ENCODE measurements at places on chromosomes 7 and 10.

DNA sequence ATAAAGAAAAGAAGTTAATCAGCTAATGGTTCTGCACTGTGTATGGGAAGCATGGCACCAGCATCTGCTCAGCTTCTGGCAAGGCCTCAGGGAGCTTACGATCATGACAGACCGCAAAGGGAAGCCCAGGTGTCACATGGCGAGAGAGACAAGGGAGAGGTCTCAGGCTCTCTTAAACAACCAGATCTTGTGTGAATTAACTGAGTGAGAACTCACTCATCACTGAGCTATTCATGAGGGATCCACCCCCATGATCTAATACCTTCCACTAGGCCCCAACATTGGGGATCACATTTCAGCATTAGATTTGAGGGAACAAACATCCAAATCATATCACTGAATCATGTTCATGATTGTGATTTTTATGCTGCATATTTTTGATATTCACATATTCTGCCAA, 5.8 kb downstream of the USP54 start:
- DNase-seq = no peak

DNA sequence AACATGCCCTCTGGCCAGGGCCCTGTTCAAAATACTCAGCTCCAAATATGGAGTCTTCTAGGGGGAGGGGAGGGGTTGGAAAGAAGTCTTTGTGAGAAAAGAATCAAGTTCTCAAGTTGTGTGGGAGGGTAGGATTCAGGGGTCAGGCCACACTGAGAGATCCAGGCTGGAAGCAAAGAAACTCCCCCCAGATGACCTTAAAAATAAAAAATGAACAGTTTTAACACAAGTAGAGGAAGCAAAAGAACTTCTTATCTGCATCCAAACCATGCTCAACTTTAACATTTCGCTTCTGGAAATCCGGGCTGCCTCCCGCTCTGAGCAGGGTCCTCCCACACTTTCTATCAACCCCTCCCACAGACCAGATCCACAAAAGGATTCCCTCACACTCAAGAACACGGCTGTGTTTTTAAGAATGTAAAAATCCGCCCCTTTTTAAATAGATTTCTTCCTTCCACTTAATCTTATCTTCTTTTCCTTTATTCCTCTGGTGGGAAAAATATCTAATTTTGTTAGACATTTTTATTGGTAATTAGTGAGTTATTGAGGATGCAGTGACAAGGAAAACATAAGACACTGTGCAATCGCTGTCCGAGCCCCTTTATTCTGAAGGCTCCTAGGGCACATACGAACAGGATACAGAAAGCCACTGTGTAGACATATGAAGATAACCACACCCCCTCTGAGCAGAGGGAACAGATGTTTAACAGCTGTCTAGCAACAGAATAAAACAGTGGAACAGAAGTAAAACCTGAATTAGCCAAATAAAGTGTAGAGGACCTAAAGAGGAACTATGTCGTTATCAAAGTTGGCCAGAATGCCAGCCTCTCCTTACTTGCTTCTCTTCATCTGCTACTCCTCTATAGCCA, 43.8 kb downstream of the CYTH3 start:
- DNase-seq = no peak

DNA sequence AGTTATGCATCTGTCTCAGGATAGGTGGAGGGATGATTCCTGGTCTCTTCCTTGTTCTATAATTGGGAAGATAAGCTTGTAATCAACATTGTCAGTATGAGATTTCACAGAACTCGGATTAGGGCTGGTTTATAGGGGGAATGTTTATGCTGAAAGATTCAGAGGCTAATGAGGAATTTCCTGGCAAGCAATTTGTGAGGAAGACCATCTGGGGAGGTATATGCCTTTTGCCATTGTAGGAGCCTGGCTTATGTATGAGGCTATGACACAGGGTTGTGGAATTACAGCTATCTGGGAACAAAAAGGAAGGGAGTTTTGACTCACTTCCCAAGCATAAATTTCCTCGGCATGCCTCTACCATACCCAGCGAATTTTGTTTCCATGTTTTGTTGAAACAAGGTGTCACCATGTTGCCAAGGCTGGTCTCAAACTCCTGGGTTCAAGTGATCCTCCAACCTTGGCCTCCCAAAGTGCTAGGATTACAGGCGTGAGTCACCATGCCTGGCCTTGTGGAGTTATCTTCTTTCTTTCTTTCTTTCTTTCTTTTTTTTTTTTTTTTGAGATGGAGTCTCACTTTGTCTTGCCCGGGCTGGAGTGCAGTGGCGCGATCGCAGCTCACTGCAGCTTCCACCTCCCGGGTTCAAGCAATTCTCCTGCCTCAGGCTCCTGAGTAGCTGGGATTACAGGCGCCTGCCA, 1.6 kb upstream of the COPS6 start:
- DNase-seq = no peak

GRCh38 chr7:127047521-127047920, 205.2 kb downstream of the GRM8 start:
- no peak for DNase-seq

GRCh38 chr10:88032566-88032965, 169.1 kb downstream of the PTEN start:
- no peak for DNase-seq

DNA sequence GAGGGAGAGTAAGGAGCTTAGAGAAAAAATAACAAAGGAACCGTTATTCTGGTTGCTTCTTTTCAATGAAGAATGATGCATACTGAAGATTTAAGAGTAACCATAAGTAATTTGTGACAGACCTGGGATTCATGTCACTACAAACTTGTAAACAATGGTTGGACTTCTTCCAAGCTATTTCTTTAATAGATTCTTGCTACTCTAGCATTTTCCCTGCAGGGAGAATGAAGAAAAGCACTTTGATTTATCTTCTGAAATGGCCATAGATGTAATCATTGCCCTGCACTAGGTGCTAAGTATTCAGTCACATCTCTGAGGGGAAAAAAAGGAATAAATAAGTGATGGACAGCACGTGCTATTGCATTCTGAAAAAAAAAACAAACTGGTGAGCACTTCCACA, 606.6 kb upstream of the LRRN3 start:
- no peak for DNase-seq

- DNase-seq = no peak
Measured at GRCh38 chr7:68425377-68425776, 1172.9 kb upstream of the AUTS2 start.

GRCh38 chr7:51310131-51310583, 6.5 kb downstream of the COBL start:
- DNase-seq = no peak

DNA sequence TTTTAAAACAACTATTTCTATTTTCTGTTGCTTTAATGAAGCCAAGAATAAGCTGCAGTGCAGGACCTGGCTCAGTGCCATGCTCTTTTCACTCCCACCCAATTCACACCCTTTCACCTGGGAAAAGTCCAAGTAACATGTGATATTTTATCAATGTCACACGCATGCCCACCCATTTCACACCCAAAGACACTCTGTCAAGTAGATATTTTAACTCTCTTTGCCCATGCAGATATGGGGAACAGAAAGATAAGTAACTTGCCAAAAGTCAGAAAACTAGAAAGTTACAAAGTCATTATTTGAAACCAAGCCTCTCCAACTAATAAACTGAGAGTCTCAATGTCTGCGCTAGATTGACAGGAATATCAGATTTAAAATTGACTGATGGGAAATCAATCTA, 706.7 kb upstream of the PHF14 start:
- DNase-seq = no peak

- DNase-seq = no peak
Measured at GRCh38 chr10:62467527-62467926, 93.4 kb downstream of the ZNF365 start.

DNA sequence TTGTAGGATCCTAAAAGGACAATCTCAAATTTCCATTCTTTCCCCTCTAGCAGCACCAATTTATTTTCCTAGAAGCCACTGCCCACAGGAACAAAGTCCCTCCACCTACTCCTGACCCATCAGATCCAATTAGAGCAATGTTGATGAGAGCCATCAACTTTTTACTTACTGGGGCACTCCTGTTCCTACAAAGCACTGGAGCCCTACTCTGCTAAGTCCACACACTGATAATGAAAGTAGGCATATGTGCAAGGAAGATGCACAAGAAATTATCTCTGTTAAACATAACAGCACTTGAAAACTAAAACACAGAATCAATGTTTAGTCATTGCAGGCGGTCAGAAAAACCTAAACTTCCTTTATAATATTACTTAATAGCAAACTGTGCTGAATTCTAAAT, 3.6 kb downstream of the HERPUD2 start:
- no peak for DNase-seq

GRCh38 chr10:127871631-127872010, 21.1 kb downstream of the CLRN3 start:
- no peak for DNase-seq

DNA sequence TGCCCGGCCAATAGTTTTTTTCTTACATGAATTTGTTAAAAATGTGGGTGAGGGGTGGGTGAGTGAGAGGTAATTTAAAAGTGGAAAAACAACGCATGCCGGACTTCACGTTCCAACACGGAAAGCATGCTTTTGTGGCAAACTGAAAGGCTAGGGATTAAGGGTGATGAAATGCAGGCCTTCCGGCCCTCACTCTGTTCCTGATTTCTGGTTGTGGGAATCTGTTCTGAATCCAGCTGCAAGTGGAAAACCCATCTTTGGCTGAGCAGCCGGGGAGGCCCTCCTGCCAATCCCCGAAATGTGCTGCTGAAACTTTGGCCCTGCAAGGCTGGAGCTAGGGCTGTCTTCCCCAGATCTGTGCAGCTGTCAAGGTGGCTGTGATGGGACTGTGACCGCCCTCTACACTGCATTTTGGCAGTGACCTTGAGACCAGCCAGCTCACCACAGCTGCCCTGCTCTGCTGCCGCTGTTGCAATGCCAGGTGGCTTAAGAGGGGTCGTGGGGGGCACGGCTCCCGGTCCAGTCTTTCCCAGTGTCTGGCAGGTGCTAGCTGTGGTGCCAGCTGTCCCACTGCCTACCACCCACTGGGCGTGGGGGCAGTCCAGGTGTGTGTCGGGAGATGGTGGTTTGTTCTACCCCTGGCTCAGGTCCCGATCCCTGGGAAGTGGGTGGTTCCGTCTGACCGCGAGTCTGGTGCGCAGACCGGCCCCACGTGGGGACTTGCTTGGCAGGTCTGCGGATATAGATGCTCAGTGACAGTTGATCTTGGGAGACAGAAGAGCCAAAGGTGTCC, 39.0 kb downstream of the TET1 start:
- no peak for DNase-seq

- DNase-seq = no peak
Measured at GRCh38 chr10:11548768-11549099, 62.7 kb downstream of the USP6NL start.

DNA sequence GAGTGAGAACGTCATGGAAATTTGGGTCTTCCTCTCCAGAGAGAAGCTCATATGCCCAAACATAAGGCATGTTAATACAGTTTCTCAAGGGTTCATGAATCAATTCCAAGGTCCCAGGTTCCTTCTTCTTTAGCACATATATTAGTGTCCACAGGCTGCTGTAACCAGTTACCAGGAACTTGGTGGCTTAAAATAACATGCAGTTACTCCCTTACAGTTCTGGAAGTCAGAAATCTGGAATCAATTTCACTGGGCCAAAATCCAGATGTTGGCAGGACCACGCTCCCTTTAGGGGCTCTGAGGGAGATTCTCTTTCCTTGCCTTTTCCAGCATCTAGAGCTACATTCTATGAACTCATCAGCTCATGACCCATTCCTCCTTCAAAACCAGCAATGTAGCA, 64.8 kb downstream of the MRC1 start:
- no peak for DNase-seq

GRCh38 chr10:108090476-108091215, 926.1 kb upstream of the SORCS1 start:
- DNase-seq = no peak

DNA sequence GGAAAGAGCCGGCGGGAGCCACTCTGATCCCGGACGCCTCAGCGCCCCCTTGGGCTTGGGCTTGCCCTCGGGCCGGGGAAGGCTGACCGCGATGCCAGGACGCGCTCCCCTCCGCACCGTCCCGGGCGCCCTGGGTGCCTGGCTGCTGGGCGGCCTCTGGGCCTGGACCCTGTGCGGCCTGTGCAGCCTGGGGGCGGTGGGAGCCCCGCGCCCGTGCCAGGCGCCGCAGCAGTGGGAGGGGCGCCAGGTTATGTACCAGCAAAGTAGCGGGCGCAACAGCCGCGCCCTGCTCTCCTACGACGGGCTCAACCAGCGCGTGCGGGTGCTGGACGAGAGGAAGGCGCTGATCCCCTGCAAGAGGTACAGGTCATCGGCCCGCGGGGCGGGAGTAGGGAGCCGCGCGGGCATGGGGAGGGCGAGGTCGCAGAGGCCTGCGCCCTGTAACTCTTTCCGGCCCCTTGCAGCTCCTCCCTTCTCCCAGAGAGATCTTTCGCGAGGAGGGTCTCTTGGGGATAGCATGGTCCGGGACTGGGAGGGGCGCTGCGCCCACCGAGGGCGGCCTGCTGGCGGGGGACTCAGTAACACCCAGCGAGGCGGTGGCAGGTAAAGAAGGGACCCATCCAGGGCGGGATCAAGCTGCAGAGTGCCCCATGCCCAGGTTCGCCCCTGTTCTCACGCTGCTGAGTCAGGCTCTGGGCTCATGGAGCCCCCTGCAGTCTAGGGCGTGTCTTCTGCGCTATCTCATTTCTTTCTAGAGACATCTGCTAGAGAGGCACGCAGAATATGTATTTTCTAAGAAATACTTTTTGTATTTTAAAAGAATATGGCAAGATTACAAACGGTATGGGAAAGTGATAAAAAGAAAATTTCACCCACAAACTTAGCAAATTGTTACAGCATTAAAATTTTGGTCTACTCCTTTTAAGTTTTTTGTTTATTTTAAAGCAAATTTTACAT, 687 bp downstream of the EPDR1 start:
- no peak for DNase-seq

GRCh38 chr10:29804025-29804852, 169.5 kb upstream of the SVIL start:
- DNase-seq = peak; percentile 5

GRCh38 chr10:50990568-50991455, 83.5 kb upstream of the PRKG1 start:
- DNase-seq = no peak

DNA sequence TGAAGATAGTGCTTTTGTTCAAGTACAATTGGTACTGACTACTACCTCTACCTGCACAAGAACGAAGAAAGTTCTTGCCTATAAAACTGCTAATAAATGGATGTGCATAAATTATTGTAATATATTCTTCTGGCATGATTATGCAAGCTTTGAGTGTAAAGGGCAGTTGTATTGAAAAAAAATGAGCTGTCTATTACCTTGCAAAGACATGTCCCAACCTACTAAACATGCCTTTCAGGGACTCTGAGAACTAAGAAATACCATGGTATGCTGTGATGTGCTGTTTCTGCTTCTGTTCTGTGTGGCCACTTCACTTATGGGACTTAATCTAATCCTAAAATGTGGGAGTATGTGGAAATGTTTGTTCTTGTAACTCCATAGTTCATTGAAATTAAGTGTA, 1083.4 kb downstream of the LRMDA start:
- DNase-seq = no peak

- DNase-seq = no peak
Measured at GRCh38 chr7:37820708-37821468, 27.5 kb upstream of the NME8 start.

All from stimulated activated CD4-positive, alpha-beta T cell treated with anti-CD3 and anti-CD28 coated beads, Interleukin-4, amount 100 ng/mL, for 24 hours (primary cell).